Activated T-helper 1 cell treated with anti-CD3 and anti-CD28 coated beads, Interleukin-2, amount 50 U/mL, for 16 hours (primary cell): ENCODE measurements at places on chromosomes 7 and 10.

DNA sequence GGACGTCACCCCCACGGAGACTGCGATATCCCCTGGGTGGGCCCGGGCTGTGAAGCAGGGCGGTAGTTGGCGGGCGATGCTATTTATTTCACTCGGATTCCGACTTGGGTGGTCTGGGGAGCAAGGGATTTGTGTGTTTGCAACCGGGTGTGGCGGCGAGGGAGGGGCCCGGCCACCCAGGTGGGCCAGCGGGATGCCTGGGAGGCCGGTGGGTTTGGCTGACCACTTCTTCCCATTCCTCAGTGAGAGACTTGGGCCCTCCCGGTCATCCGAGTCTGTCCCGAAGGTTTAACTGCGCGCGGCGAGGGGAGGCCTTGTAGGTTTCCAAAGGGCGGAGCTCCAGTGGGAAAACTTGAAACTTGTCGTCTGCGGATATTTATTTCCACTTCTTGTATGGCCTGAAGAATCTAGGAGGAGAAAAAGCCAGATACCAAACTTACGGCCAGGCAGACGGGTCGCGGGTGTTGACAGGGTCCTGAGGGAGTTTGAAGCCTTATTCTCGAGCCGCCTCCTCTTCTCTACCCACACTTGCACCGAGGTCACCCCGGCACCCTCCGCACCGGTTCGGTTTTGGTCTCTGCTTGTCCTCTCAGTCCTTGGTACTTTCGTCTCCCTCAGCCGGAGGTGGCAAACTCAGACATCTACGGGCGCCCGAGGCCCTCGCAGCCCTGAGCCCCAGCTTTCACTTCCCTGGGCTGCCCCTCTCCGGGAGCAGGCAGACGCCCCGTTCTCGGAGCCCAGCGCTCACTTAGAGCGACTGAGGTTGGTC, 17.9 kb downstream of the ZNF316 start:
- DNase-seq, result no peak

DNA sequence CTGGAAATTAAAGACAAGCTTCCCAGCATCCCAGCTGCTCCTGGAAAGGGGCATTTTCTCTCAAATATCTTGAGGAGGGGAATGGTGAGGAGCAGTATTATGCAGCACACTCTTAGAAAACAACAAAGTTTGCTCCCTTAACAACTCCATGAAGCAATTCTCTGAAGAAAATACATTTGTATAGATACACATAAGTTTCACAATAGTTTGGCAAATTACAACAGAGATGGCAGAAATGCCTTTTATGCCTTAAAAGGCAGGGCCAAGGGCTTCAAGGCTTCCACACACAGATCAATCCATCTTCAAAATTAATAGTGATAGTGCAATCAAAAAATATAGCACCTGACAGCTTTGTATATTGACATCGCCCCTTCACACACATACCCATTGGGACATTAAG, 12.2 kb downstream of the DGKI start:
- no peak for DNase-seq

DNA sequence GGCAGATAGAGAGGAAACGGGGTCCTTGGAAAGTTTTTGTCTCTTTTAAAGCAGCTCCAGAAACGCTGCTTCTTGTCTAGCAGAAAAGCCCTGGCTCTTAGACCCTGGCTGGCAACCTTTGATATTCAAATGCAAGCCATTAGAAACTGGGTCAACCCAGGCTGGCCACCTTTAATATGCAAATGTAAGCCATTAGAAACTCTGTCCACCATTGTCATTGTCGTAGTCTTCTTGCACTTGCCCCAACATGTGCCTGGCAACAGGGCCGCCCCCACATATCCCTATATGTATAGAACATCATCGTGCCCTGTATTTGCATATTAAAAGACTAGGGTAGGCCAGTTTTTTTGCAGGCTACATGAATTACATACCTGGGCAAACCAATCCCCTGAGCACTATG, 621.3 kb upstream of the DPP6 start:
- DNase-seq, result no peak

- no peak for DNase-seq
Measured at GRCh38 chr10:62726142-62726541, 78.4 kb upstream of the ADO start.

DNA sequence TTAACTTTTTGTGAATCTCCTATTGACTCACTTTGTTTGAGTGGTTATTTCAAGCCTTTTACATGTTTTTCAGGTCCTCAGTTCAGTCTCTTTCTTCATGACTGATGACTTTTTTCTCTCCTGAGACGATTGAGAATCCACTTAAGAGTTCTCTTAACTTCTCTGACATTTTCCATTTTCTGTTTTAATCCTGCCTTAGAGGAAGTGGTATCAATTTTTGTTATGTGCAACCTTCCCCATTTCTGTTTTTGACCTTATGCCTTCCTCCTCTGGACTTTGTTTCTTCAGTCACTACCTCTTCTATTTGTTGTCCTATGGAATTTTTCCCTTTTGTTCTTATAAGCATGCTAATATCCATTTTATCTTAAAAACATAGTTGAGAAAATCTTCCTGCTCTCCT, 2.4 kb downstream of the PSMC2 start:
- no peak for DNase-seq

- no peak for DNase-seq
Measured at GRCh38 chr10:132616996-132617736, 79.6 kb downstream of the INPP5A start.

GRCh38 chr7:146660839-146661238, 544.2 kb downstream of the CNTNAP2 start:
- no peak for DNase-seq

GRCh38 chr7:129356176-129356575, 78.1 kb upstream of the STRIP2 start:
- DNase-seq, result no peak
